Activated CD4-positive, alpha-beta T cell treated with anti-CD3 and anti-CD28 coated beads, Interleukin-2, amount 50 U/mL, for 1 hour (primary cell): ENCODE measurements at places on chromosomes 3 and 15.

DNA sequence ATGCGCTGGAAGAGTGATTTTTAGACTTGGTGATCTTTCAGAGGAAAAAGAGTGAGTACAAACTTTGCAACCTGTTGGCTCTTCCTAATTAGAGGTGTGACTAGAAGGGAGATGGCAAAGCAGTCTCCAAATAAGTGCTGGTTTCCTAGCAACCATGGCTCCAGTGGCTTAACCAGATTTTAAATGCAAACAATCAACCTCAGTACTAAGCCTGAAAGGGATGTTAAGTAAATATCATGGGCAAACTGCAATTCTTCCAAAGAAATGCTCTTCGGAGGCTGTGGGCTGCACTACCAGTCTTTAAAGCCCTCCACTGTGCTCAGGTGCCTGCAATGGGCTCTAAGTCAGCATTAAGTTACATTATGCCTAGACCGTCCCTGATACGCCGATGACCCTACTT lies 678.1 kb upstream of the CCDC54 start:
- DNase-seq: no peak

DNA sequence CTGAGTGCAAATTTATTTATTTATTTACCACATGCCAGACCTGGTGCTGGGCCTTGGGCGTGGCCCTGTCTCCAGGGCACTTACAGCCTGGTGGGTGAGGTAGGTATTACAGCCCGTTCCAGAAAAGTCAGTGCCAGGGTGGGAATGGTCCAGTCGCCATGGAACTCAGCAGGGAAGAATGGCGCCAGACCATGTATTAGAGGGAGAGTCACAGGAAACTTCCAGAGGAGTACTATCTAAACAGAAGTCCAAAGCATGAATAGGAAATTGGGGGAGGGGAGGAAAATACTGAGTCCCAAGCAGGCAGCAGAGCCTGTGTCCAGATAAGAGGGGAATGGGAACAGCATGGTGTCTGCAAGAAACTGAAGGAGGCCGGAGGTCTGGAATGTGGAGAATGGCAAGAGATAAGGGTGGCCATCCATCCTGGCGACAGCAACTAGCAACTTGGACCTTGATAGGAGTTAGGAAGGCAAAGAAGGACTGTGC lies 27.0 kb downstream of the SH3BP5 start:
- DNase-seq: no peak

DNA sequence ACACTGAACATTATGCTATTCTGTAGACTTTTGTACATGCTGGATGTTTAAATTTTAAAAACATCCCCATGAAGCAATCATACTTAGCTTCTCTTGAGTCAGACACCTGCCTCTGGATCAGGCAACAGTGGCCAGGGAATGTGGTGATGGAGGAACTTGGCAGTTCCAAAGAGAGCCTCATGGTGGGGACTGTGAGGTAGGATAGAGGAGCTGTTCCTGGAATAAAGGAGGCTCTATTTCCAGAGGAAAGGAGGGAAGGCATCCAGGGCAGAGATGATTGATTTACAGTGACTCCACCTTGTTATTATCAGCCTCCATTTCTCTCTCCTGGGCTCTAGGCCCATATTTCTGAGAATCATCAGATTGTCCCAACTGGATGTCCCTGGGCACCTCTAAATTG lies 35.0 kb upstream of the ABHD17C start:
- DNase-seq: no peak

GRCh38 chr15:59276225-59277178 lies 69.9 kb downstream of the LDHAL6B start:
- DNase-seq: no peak

DNA sequence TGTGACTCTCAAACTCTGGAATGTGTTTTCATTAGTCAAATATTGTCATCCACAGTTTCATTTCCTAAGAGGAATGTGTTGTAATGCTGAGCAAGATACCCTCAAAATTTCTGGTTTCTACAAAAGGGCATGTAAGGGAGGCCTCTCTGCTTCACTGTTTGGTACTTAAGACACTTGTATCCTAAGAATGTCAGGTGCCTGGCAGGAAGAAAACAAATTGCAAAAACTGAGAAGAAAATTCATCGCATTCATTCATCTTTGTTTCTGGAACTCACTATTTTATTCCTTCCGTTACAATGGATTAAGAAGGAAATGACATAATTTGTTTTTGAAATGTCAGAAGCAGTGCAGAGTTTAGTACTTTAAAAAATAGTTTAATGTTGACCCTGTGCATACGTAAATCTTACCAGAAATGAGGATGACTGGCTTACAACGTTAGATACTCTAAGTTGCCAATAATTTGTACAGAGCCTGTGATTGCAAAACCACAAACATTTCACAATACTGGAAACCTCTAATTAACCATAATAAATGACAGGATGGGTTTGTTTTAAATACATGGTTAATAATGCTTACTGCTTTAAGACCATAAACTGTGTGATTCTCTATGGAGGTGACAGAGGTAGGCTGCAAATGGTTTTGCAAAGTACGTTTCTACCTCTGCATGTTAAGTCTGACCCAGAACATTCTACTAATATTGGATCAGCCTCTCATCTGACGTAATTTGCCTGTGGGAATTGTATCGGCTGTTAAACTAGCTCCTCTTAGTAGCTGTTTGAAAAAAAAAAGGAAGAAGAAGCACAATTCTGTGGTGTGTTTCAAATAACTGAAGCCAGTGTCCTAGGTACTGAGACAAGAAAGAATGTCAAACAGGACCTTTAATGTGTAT lies 477.8 kb downstream of the RBMS3 start:
- no peak for DNase-seq

- DNase-seq: no peak
Observed at GRCh38 chr3:64708456-64708855, 20.7 kb upstream of the ADAMTS9 start.

DNA sequence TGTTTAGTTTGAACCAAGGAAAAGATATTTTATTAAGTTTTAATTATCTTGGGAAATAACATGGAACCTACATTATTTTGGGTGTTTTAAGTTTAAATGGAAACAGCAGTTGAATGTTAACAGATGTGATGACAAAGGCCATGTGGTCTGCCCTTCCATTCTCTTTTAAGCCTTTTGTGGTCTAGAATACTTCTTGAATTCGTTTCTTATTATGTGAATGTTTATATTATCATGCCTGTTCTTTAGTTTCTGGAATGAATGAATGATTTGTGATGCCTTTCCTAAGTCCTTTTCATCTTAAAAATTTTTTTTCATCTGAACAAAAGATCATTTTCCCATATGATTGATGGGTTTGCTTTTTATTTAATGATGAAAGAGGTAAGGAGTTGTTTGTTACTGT lies 44.6 kb downstream of the SNRK start:
- no peak for DNase-seq

GRCh38 chr3:61323094-61323493 lies 71.8 kb upstream of the FHIT start:
- DNase-seq: no peak

DNA sequence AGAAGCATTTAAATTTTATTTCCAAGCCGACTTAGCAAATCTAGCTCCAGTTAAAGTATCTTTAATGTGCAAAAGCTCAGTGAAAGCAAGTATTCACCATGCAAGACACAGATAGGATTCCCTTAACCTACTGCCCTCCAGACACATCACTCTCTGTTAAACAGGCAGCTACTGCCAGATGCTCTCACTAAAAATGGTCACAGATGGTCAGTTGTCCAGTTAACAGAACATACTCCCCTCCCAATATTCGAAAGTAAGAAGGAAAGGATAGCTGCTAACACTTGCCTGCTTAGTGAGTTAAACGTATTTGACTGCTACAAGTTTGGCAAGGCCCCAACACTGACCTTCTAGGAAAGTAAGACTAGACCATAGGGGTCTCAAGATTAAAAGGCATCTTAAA lies 73.7 kb downstream of the PRTG start:
- no peak for DNase-seq

- no peak for DNase-seq
Observed at GRCh38 chr15:65413051-65413759, 9.5 kb downstream of the IGDCC4 start.

DNA sequence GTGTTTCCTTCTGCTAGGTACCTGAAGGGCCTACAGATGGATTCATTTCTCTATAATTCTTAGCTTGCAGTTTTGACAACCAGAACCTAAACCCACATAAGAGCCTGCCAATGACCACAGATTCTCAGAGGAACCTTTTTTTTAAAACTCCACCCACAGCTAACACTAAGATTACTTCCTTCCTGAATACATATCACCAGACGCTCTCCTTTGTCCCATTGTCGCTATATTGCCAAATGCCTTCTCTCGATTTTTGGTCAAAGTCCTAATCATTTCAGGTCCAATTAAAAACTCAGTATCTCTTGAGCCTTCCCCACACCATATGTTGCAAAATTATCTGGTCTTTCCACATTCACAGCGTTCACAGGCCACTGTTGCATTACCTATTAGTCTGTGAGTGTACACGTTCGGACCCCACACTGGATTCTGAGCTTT lies 12.4 kb downstream of the ZNF710 start:
- DNase-seq: no peak

- DNase-seq: no peak
Observed at GRCh38 chr3:66952357-66952756, 45.8 kb upstream of the KBTBD8 start.

DNA sequence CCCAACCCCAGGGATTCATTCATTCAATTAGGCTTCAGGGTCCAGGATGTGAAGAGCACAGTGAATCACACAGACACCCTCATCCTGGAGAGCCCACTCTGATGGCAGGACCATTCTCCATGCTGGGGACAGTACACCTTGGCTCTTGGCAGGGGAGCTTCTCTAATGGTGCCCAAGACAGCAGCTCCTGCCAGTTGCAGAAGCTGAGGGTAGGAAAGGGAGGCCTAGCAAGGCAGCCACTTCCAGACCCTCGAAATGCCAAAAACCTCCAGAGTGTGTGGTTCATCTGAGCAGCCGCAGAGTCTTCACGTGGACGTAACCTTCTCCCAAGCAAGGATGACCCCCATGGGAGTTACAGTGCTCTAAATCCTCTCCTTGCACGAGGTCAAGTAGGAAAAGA lies 186.2 kb downstream of the XXYLT1 start:
- no peak for DNase-seq

DNA sequence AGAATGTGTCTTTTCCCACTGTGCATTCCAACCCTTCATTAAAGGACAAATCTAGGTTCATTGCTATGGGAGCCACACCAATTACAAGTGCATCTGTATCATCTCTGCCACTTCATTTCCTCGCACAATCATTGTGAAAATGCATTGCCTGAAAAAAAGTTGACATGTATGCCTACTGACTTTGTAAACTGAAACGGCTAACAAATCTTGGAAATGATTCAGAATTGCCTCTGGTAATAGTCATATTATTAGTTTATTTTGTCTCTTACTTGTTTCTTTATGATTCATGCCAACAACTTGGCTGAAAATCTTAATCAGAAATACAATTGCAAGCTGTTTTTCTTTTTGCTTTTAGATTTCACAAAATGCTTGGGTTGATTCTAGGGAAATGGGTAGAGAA lies 497.1 kb downstream of the ZIC1 start:
- DNase-seq: no peak

- DNase-seq: no peak
Observed at GRCh38 chr15:58608129-58608590, 141.3 kb downstream of the ADAM10 start.

DNA sequence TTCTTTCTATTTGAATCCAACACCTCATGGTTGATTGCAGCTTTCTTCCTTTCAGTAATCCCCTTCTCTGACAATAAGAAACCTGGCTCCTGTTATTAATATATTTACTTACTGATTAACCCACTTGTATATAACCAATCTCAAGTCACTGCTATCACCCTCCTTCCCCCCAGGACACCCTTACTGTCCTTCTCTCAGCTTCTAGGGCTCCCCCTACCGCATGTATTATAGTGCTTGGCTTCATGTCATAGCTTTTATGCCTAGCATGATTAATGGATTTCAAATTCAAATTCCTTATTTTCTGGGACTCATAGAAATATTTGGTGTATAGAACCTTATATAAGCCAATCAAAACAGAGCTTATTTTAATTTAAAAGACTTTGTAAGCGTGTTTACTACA lies 75.7 kb upstream of the BNIP2 start:
- DNase-seq: no peak

DNA sequence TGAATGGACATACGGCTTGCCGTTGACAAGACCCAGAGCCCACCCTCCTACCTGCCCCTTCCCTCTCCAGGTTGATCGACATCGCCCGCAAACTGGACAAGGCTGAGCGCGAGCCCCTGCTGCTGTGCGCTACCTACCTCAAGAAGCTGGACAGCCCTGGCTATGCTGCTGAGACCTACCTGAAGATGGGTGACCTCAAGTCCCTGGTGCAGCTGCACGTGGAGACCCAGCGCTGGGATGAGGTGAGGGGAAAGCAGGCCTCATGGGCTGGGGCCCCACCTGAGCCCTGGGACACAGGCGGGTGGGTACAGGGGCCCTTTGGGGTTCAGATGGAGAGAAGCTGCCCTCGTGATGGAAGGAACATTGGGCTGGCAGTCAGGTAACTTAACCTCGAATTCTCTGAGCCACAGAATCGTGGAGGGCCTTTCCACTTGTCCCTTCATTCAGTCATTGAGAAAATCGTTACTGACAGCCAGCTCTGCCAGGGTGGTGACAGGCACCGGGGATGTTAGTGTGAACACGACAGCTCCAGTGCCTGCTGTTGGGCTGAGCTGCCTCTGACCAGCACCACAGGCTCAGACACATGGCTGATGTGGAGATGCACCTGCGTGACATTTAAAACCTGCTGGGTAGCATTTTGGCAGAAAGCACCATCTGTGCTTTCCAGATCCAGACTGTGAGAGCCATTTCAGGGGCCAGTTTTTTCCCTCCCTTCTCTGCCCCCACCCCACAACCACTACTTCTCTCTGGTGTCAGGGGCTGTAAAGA lies 25.6 kb upstream of the RHO start:
- DNase-seq: no peak

- DNase-seq: no peak
Observed at GRCh38 chr3:40414270-40414669, 27.3 kb downstream of the ENTPD3 start.

DNA sequence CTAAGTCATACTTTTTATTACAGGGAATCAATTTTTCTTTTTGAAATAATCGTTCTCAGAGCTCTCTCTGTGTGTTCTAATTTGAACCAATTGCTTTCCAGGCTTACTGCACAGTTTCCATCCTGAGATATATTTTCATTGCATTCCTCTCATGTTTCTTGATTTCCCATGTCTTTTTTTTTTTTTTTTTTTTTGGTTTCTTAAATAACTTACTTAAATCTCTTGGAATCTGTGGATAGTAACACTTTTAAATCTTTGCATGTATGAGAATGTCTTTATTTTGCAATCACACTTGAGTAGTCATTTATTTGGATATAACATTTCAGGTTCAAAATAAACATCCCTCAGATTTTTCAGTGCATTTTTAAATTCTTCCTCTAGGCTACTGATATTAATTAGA lies 14.5 kb upstream of the ABTB1 start:
- DNase-seq: no peak

DNA sequence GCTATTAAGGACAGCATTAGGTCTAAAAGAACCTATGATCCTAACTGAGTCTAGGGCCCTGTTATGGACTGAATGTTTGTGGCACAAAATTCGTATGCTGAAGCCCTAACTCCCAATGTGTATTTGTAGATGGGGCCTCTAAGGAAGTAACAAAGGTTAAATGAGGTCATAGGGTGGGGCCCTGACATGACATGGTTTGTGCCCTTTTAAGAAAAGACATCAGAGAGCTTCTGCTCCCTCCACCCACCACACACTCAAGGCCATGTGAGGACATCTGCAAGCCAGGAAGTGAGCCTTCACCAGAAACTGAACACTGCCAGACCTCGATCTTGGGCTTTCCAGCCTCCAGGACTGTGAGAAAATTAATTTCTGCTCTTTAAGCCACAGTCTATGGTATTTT lies 49.2 kb downstream of the PHC3 start:
- no peak for DNase-seq
